Hippocampal formation (tissue), 2 donors: ENCODE measurements at places on chromosomes 2 and 18.

GRCh38 chr2:230739961-230740360, 27.3 kb downstream of the CAB39 start:
- DNase-seq = no peak

- no peak for DNase-seq
Observed at GRCh38 chr2:168607992-168608391, 151.9 kb downstream of the CERS6 start.

DNA sequence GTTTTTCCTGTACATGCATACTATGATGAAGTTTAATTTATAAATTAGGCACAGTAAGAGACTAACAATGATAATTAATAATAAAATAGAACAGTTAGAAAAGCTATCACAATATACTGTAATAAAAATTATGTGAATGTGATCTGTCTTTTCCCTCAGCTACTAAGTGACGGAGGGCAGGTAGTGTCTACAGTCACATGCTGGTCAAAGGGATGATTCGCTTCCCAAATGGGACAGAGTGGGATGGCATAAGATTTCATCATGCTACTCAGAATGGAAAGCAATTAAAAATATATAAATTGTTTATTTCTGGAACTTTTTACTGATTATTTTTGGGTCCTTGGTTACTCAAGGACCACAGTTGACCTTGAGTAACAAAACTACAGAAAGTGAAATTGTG, 71.5 kb downstream of the DAW1 start:
- no peak for DNase-seq

DNA sequence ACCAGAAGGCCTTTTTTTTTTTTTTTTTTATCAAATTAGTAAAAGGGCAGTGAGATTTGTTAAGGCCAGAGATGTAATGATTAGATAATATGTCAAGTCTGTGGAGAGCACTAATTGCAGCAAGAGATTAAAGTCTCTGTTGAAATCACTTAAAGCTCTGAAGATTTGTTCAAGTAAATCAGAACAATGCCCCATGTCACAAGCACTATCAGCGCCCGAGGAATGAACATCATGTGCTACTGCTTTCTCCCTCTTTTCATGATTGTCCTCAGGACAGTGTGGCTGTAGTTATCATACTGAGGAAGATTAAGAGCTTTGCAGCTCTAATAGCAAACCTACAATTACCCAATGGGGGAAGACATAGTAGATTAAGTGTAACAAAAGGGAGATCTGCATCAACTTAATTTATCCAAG, 71.1 kb downstream of the TDRD15 start:
- no peak for DNase-seq

DNA sequence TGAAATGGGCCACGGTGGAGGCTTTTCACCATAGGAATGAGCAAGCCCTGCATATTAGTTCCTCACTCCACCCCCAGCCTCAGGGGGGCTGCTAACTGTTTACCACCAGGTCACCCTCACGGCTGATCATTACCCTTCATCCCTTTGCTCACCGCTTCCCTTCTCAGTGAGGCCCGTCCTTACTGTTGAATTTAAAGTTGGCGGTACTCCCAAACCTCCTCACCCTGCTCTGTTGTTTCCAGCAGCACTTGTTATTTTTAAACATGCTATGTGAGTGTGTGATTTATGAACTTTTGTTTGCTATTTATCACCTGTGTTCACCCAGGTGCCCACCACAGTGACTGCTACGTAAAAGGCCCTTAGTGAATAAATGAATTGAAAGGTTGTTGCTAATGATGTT, 243.6 kb downstream of the ZNF407 start:
- DNase-seq = no peak

DNA sequence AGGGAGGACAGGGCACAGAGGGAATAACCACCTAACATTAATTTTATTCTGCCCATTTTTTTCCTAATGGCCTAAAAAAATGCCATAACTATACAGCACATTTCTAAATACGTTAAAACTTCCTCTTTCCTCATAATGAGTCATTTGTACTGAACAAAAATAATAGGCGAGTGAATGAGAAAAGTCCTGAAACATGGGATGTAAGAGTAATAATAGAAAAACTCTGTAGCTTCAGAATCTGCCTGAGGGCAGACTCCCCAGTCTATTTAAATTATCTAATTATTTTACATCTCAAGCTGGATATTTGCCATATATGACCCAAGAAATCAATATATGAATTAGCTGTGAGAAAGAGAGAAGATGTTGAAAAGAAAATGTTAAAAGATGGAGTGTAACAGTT, 285.1 kb downstream of the TMX3 start:
- no peak for DNase-seq

DNA sequence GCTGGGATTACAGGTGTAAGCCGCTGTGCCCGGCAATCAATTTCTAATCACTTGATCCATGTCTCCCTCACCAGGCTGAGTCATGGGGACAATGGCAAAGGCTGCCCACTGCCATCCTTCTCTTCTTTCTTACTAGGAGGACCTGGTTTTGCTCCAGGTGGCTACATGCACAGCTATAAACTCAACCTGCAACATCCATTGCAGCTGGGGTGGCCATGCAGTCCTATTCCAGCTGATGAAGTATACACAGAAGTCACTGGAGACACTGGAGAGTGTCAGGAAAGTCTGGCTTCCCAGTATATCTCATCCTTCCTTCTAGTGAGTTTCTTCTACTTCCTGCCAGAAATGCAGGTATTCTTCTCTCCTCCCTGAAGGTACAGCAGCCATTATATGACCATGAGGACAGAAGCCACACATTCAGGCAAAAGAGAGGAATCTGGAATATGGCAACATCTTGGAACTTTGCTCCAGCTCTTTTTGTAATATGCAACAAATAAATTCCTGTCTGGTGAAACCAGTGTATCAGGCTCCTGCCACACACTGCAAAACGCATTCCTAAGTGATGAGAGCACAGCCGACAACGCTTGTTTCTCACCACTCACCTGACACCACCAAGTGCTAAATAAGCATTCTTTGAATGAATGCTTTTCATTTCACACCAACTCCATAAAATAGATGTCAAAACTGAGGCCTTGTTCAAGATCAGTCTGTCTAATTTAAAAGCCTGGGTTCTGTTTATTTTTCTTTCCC, 32.3 kb downstream of the SCTR start:
- no peak for DNase-seq

GRCh38 chr18:21686282-21687105, 18.1 kb downstream of the ABHD3 start:
- DNase-seq = no peak
